Cerebellar nuclear complex (tissue), 1 donor: ENCODE measurements at places on chromosomes 11 and 22.
A peak's percentile ranks its signal among the peaks of the same experiment; 100 is the strongest.

DNA sequence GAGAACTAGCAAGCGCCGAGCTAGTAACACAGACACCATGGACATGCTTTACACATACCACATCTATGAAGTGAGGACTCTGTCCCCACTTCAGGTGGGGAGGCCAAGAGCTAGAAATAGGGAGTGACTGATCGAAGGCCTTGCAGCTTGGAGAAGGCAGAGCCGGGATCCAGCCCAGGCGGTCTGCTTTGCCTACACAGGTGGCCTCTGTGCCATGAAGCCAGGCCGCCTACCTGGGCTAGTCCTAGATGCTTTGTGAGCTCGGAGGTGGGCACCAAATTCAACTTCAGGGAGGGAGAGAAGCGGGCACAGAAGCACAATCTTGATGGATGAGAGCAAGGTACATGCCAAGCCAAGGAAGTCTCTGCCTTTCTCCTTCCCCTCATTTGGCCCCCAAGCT is 117.2 kb downstream of the TIMP3 start:
- DNase-seq: no peak

DNA sequence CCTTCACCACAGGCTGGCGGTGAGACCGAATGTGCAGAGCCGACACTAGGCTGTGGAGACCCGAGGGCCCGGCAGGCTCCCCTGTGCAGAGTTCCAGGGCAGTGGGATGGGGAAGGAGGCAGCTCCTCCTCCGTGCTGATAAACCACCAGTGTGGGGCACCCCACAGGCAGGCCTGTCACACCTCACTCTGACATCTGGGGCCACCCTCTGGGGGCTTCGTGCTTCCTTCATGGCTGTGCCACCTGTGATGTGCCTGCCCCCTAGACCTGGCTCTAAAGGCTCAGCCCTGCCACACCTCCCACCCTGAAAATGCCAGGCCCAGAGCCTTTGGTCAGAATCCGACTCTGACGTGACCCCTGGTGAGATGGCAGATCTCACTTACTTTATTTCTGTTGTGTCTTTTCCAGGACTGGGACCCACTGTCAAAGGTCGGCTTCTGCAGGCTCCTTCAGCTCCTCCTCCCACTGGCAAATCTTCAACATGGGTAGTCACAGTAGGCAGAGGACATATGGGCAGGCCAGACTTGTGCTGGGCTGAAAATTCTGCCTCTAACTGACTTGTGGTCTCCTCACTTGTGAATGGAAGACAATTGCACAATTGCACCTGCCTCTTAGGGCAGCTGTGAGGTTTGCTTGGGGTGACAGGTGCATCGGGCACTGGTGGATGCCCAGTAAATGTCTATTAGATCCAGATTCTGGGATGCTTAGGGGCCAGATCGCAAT is 46.2 kb upstream of the TSKU start:
- DNase-seq: no peak

DNA sequence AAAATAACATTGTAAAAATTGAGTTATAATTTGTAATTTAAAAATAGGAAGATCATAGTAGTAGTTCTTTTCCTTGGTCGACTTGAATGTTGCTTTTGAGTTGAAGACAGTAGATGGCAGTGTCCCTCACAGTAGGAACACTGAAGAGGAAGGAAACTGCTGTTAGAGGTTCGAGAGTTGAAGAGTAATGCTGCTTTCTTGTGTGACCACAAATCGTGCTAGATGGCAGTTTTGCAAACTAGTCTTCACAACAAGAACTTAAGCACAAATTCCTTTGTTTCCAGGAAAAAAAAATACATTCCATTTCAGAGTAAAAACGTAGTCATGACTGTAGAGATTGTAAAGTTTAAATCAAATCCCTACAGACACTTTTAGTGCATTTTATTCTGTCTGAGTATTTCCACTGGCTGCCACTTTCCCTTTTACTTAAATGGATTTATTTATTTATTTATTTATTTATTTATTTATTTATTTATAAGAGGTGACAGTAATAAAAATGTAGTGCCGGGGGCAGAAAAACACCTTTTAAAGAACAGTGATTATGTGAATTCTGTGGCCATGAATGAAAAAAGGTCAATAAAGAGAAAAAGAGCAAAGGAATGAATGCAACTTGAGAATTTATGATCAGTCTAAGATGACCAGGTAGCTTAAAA is 54.6 kb downstream of the SPECC1L start:
- no peak for DNase-seq

- DNase-seq: no peak
These were observed 27.8 kb upstream of the UBASH3B start for GRCh38 chr11:122627745-122628144.

DNA sequence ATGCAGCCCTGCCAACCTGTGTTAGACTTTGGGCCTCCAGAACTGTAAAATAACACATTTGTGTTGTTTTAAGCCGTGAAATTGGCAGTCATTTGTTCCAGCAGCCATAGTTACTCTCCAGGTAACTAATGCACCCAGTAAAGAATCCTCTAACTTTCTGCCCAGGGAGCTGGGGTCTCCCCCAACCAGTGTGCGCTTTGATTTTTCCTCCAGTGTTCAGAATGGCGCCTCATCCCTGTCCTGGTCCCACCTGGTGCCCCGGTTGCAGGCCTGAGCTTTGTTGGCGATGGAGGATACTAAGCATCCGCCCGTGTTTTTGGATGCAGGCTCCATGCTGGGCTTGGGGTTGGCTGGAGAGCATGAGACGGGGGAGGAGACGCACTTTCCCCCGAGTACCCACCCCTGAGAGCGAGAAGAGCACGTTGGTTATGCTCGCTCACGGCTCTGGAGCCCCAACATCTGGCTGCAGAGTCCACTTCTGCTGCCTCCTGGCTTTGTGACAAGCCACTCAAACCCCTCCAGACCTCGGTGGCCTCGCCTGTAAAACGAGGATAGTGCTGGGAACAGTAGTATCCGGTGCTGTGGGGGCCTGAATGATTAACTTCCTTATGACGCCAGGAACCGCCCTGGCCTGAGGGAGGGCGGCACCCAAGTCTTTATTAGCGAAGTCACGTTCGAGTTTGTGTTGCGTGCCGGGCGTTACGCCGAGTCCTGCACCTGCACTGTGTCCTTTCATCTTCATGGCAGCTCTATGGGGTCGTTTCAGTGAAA is 25.8 kb downstream of the MRGPRD start:
- DNase-seq: no peak

DNA sequence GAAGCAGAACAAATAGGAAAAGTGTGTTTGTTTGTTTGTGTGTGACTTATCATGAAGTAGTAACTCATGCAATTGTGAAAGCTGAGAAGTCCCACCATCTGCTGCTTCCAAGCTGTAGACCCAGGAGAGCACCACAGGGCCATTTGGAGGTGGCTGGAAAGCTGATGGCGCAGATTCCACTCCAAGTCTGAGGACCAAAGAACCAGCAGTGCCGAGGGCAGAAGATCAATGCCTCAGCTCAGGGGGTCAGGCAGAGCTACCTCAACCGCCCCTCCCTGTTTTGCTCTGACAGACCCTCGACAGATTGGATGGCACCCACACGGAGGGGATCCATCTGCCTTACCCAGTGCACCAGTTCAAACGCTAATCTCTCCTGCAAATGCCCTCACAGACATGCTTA is 896.2 kb downstream of the BRD1 start:
- no peak for DNase-seq

- no peak for DNase-seq
These were observed 952.7 kb downstream of the BRD1 start for GRCh38 chr22:48874956-48875355.

GRCh38 chr11:1839924-1840779 is 1.4 kb downstream of the TNNI2 start:
- DNase-seq: no peak

GRCh38 chr22:29615705-29616327 is 12.4 kb downstream of the NF2 start:
- DNase-seq: no peak

DNA sequence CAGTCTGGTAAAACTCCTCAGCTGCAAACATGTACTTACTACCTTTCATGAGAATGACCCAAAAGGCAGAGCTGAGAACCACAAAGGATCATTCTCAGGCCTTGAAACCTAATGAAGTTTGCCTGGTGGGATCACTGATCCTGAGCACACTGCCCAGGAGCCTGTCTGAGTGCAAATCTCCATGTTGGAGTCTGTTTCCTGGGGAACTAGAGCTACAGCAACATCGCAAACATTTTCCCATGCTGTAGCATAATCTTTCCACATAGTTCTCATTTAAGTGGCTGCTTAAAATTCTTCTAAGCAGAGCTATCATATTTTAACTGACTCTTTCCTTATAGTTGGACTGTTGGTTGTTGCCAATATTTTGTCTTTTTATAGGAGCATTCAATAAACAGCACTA is 58.5 kb downstream of the GUCY1A2 start:
- no peak for DNase-seq

- no peak for DNase-seq
These were observed 595.3 kb upstream of the CCDC90B start for GRCh38 chr11:83881428-83881827.

GRCh38 chr11:117559698-117560097 is 232.0 kb downstream of the CEP164 start:
- no peak for DNase-seq

GRCh38 chr22:35914665-35915476 is 113.8 kb downstream of the RBFOX2 start:
- DNase-seq: peak; percentile 34

DNA sequence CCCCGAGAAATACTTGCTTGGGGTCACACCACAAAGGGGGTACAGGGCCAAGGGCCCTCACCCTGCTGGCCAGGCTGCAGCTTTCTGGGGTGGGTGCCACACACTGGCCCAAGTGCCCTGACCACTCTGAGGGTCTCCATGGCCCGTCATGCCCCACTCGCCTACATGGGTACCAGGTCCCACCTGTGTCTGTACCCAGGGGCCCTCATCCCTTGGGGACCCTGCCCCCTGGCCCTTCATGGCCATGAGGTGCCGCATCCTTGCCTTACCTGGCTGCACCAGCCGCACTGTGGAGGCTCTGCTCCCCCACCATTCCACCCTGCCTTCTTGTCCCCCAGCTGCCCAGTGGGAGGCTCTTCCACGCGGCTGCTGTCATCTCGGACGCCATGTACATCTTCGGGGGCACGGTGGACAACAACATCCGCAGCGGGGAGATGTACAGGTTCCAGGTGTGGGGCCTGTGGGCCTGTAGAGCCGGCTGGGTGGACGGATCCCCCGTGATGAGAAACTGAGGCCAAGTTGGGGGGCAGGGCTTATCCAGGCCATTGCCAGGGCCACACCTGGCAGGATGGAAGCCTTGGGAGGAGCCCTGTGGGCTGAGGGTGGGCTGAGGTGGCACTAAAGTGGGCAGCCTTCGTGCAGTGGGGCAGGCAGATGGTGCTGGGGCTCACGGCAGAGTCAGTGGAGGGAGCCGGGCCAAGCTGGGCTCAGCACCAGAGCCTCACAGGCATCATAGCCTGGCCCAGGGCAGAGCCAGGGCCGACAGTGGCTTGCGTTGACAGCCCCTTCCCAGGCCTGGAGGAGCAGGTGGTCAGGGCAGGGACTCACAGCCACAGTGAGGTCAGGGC is 9.2 kb downstream of the THAP7 start:
- DNase-seq: no peak

GRCh38 chr11:92642177-92642931 is 327.1 kb upstream of the MTNR1B start:
- no peak for DNase-seq

DNA sequence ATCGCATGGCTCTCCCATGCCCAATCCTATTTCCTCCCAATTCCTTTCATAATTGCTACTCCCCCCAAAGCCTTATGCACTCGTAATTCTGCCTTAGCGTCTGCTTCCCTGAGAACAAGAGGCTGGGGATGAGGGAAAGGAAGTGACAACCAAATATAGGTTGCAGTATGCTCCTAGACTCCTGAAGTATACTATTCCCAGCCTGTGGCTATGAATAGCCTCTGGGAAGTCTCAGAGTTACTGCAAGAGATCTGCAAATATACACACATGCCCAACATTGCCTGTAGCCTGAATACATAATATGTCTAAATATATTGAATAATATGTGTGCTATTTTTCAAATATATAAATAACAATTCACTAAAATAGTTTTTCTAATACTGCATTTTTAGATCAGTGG is 96.1 kb upstream of the CD44 start:
- DNase-seq: no peak

- no peak for DNase-seq
These were observed 327.0 kb upstream of the CCDC90B start for GRCh38 chr11:83612891-83613766.

GRCh38 chr11:115764176-115764575 is 260.0 kb upstream of the CADM1 start:
- no peak for DNase-seq

DNA sequence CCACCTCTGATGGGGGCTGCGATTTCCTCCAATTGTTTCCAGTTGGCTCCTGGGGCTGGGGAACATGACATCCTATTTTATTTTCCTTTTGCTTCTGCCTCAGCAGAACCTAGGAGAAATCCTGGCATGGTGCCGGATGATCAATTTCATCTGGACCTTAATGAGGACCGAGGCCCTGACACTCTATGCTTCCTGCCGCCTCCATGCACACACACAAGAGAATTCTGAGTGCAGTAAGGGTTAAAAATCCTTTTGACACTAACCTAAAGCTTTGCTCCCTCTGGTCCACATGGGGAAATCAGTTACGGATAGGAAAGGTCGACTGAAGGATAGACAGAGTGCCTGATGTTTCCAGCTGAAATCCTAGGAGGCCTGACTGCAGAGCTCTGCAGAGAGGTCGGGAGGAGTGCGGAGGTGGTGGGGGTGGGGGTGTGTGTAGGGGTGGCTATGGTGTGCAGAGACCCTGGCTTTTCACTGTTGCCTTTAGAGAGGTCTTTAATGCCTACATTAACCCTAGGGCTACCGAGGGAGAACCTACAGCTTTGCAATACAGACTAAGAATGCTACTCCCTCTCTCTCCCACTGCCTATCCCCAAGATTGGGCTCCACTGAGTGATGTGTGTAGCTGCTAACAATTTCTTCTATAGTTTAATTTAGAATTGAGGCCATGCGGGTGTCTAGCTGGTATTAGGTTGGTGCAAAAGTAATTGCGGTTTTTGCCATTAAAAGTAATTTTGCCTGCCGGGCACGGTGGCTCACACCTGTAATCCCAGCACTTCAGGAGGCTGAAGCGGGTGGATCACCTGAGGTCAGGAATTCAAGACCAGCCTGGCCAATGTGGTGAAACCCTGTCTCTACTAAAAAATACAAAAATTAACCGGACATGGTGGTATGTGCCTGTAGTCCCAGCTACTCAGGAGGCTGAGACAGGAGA is 53.6 kb upstream of the INCENP start:
- no peak for DNase-seq

GRCh38 chr22:31347251-31348008 is 1.3 kb upstream of the PATZ1 start:
- no peak for DNase-seq

DNA sequence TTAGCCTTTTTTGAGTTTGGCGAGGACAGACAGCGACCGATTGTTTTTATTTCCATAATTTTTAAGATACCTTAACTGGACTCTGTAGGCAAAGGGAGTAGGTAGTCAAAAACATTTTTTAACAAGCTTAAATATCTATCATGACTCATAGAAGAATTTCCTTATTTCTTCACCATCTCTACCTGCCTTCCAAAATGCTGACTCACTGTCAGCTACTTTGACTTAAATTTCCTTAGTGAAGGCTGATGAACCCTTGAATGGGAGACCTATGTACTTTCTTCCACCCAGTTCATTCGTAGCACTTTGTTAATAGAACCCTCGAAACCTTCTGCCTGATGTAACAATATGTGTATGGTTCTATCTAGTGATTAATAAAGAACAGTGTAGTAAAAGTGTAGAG is 1.1 kb upstream of the MTMR2 start:
- DNase-seq: no peak
